ENCODE measurements at places on chromosomes 3 and 15. TPM values are rescaled to one million over a fixed set of nuclear protein-coding genes. Genes with fewer than 3 reads are reported as not detected.

GRCh38 chr3:8450618-8451017 lies 51.0 kb upstream of the LMCD1 start:
- H3K36me3 ChIP-seq, result no peaks in the 10 kb centered on the region
- no peaks in the 10 kb centered on the region for H3K27me3 ChIP-seq
- H3K27ac ChIP-seq, result no peak overlapping the region
- no peaks in the 10 kb centered on the region for H3K4me1 ChIP-seq

Gene SAXO2
- total RNA-seq, result 1.1 TPM

Gene REC114
- total RNA-seq, result not detected

Gene COLQ
- total RNA-seq, result 3.3 TPM

DNA sequence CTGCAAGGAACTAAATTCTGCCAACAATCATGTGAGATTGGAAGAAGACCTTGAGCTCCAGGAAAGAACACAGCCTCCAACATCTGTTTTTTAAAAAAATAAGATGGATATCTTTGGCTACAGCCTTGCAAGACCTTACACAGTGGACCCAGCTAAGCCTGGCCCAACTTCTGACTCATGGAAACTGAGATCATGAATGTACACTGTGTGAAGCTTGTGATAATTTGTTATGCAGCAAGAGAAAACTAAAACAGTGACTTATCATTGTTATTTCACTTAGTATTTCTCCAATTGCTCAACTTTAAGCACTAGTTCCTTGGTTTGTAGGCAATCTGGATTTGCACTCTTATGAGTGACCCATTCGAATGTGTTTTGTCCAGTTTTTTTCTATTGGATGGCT lies 29.3 kb downstream of the SHQ1 start:
- no peaks in the 10 kb centered on the region for H3K27me3 ChIP-seq
- no peaks in the 10 kb centered on the region for H3K36me3 ChIP-seq
- no peak overlapping the region for H3K4me3 ChIP-seq
- peaks cover 6% of the 10 kb centered on the region for H3K4me1 ChIP-seq
- DNase-seq, result no peak

- DNase-seq, result no peak
- no peak overlapping the region for H3K4me3 ChIP-seq
- no peak overlapping the region for H3K27ac ChIP-seq
- no peaks in the 10 kb centered on the region for H3K4me1 ChIP-seq
- no peaks in the 10 kb centered on the region for H3K36me3 ChIP-seq
These were observed 105.8 kb upstream of the RASGRP1 start for GRCh38 chr15:38670128-38671005.

DNA sequence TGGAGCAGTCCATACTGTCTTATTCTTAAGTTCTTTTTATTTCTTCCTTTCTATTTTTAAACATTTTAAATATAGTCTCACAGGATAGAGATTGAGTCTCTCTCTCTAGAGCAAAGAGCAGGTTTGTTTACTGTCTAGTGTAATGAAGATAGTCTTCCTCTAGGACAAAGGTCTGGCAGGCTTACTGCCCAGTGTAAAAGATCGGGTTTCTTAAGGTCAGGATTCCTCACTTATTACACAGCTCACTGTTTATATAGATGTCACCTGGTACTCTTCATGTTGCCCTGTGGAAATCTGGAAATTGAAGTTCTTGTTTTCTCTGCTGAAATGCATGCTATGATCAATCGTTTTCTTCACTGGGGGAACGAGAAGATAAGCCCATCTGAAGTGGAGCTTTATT lies 76.0 kb downstream of the ZBBX start:
- no peak overlapping the region for H3K4me3 ChIP-seq
- DNase-seq, result no peak
- no peaks in the 10 kb centered on the region for H3K4me1 ChIP-seq
- no peaks in the 10 kb centered on the region for H3K27me3 ChIP-seq
- H3K27ac ChIP-seq, result no peak overlapping the region
- H3K36me3 ChIP-seq, result no peaks in the 10 kb centered on the region

GRCh38 chr3:130077636-130078035 lies 4.0 kb upstream of the ALG1L2 start:
- no peaks in the 10 kb centered on the region for H3K4me1 ChIP-seq
- no peak overlapping the region for H3K27ac ChIP-seq
- H3K36me3 ChIP-seq, result no peaks in the 10 kb centered on the region
- no peaks in the 10 kb centered on the region for H3K27me3 ChIP-seq

DNA sequence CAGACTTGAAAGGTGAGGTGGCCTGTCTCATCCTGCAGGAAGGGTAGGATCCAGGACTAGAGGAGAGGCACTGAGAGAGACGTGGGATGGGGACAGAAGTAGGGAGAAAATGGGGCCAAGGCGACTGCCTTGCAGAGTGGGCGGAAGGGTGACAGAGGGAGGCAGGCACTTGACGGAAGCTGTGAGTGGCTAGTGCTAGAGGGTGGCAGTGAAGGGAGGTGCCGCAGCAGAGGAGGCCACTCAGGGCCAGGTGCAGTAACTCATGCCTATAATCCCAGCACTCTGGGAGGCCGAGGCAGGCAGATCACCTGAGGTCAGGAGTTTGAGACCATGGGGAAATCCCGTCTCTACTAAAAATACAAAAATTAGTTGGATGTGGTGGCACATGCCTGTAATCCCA lies 7.3 kb downstream of the CCDC33 start:
- no peaks in the 10 kb centered on the region for H3K27me3 ChIP-seq
- no peaks in the 10 kb centered on the region for H3K4me1 ChIP-seq
- no peak for DNase-seq
- H3K4me3 ChIP-seq, result no peak overlapping the region

- H3K4me3 ChIP-seq, result no peak overlapping the region
- H3K4me1 ChIP-seq, result no peaks in the 10 kb centered on the region
- H3K36me3 ChIP-seq, result no peaks in the 10 kb centered on the region
These were observed 48.9 kb downstream of the PTPRG start for GRCh38 chr3:61610316-61610715.

DNA sequence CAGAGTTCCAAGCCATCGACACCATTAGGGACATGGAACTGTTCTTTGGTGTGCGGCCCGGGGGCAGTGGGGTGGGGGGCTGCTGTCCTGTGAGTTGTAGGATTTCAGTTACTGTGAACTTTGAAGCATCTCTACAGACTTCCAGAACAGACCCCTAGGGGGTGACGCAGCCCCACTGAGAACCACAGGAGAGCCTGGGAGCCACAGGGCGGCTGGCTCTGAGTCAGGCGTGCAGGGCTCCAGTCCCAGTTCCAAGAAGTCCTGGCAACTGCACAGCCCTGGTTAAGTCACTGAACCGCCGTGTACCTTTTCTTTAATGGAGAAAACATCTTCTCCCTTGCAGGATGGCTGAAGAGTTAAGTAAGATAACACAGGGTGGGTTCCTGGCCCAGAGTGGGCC lies 23.5 kb upstream of the LRTM1 start:
- H3K4me3 ChIP-seq, result no peak overlapping the region
- no peaks in the 10 kb centered on the region for H3K36me3 ChIP-seq
- no peaks in the 10 kb centered on the region for H3K4me1 ChIP-seq
- peak; percentile 54 for DNase-seq

Gene GMPS
- 37.6 TPM for total RNA-seq

DNA sequence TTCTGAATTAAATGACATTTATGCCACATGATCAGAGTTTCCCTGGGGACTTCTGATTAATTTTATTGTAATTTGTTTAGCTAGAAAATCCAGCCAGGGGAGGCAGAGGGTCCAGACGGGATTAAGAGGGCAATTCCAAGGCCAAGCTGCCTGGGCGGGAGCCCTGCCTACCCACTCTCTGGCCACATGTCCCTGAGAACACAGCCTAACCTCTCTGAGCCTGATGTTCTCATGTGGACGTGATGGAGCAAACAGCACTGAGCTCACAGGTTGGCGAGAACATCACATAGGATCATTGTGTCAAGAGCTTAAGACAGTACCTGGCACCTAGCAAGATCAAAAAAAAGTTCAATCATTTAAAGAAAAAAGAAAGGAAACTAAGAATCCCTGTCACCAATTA lies 1.0 kb downstream of the LRRC2 start:
- peak overlapping the region; percentile 82 for H3K4me3 ChIP-seq
- H3K27me3 ChIP-seq, result no peaks in the 10 kb centered on the region
- DNase-seq, result no peak
- H3K4me1 ChIP-seq, result no peaks in the 10 kb centered on the region

Gene BOC
- 48.8 TPM for total RNA-seq

- no peaks in the 10 kb centered on the region for H3K36me3 ChIP-seq
- H3K27ac ChIP-seq, result no peak overlapping the region
- no peak overlapping the region for H3K4me3 ChIP-seq
These were observed 51.2 kb upstream of the PCSK6 start for GRCh38 chr15:101540480-101541239.

Gene C3orf70
- 4.8 TPM for total RNA-seq

DNA sequence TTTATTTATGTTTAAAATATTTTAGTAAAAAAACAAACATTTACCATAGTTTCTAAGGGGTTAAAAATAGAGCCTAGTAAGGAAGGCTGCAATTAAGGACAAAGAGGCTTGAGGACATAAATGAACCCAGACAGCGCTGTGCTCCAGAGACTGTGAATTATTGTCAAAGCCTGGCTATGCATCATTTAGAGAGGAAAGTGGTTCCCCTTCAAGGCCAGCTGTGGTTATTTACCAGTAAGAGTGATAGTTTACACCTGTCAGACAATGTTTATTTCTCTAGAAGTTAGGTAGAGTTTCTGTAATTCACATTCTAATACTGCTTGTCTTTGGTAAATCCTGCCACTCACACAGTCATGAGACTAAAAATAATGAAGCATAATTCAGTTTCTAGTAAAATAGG lies 32.4 kb upstream of the PIK3R4 start:
- no peak for DNase-seq
- H3K27me3 ChIP-seq, result no peaks in the 10 kb centered on the region
- H3K4me1 ChIP-seq, result no peaks in the 10 kb centered on the region

GRCh38 chr3:147483578-147483977 lies 74.4 kb downstream of the ZIC1 start:
- no peak overlapping the region for H3K27ac ChIP-seq
- no peak for DNase-seq
- H3K4me3 ChIP-seq, result no peak overlapping the region
- no peaks in the 10 kb centered on the region for H3K36me3 ChIP-seq
- no peaks in the 10 kb centered on the region for H3K27me3 ChIP-seq
- no peaks in the 10 kb centered on the region for H3K4me1 ChIP-seq

Data from breast epithelium (tissue), 4 donors.